ENCODE measurements at places on chromosomes 1 and 21. TPM values are rescaled to one million over a fixed set of nuclear protein-coding genes. Genes with fewer than 3 reads are reported as not detected.

Gene FOXO6
- total RNA-seq: 0.80 TPM

Gene VPS45
- 48.5 TPM for total RNA-seq

Gene UBXN10
- 0.11 TPM for total RNA-seq

GRCh38 chr1:10431070-10431730, 967 bp downstream of the CENPS start:
- peak; percentile 35 for DNase-seq

DNA sequence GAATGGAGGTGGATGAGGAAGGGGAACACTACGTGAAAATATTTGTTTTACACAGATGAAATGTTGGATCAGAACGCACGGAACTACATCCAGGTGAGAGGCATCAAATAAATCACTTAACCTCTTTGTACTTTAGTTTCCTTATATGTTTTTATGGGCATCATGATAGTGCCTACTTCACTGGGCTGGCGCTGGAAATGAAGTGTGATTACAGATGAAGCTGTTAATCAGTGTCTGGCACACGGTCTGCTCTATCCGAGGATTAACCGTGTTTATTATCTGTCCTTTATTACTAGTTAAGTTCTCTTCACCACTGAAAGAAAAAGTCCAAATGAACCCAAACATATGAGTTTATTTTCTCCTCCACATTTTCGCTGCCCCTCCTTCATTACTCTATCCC, 96.0 kb upstream of the TRABD2B start:
- no peak for DNase-seq

GRCh38 chr21:45265721-45266517, 21.8 kb downstream of the POFUT2 start:
- DNase-seq: peak; percentile 3

DNA sequence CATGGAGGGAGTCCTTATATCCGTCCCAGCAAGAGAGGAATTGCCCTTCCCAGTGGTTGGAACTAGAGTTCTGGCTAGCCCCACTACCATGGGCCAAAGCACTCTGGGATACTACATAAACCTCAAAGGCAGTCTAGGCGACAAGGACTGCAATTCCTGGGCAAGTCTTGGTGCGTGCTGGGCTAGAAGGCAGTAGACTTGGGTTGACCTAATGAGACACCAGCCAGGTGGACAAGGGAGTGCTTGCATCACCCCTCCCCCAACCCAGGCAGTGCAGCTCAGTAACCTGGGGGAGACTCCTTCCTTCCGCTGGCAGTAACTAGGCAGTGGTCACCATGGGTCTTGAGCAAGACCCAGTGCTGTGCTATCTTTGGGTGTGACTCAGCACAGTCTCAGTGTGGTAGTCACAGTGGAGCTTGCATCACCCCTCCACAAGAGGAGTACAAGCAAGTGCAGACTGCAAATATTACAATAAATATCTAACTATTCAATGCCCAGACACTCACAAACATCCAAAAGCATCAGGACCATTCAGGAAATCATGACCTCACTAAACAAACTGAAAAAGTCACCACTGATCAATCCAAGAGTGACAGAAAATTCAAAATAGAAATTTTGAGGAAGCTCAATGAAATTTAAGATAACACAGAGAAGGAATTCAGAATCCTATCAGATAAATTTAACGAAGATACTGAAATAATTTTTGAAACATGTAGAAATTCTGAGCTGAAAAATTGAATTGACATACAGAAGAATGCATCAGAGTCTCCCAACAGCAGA, 84.7 kb upstream of the LYPLAL1 start:
- DNase-seq: peak; percentile 90

Gene LMOD1
- not detected for total RNA-seq

Gene CELA3B
- not detected for total RNA-seq

Gene ADAMTS4
- 0.91 TPM for total RNA-seq

GRCh38 chr1:113253187-113253586, 137.1 kb upstream of the MAGI3 start:
- no peak for DNase-seq

GRCh38 chr1:75400716-75401115, 210.2 kb downstream of the SLC44A5 start:
- no peak for DNase-seq

GRCh38 chr21:34869545-34869944, 179.6 kb downstream of the RUNX1 start:
- DNase-seq: no peak

GRCh38 chr1:119327094-119327449, 41.5 kb upstream of the HAO2 start:
- DNase-seq: no peak

Gene FALEC
- not detected for total RNA-seq

DNA sequence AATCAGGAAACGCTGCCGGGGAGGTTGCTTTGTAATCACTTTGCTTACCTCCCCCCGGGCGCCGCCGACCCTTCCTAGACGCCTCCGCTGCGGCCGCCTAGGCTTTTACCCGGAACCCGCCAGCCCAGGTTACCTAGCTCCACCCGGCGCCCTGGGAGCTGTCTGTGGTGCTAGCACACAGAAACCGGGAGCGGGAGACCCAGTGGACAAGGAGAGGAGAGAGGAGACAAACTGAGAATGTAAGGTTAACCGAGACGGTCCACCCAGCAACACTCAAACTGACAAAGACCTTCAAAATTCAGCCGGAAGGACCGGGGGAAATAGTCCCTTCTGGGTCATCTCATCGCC, 9.8 kb downstream of the BARHL2 start:
- DNase-seq: peak; percentile 82

Gene HMCN1
- total RNA-seq: 5.5 TPM

Gene SLC16A4
- total RNA-seq: 3.9 TPM

Gene KRTAP19-1
- not detected for total RNA-seq

- DNase-seq: no peak
Observed at GRCh38 chr1:50272912-50273311, 150.3 kb downstream of the DMRTA2 start.

DNA sequence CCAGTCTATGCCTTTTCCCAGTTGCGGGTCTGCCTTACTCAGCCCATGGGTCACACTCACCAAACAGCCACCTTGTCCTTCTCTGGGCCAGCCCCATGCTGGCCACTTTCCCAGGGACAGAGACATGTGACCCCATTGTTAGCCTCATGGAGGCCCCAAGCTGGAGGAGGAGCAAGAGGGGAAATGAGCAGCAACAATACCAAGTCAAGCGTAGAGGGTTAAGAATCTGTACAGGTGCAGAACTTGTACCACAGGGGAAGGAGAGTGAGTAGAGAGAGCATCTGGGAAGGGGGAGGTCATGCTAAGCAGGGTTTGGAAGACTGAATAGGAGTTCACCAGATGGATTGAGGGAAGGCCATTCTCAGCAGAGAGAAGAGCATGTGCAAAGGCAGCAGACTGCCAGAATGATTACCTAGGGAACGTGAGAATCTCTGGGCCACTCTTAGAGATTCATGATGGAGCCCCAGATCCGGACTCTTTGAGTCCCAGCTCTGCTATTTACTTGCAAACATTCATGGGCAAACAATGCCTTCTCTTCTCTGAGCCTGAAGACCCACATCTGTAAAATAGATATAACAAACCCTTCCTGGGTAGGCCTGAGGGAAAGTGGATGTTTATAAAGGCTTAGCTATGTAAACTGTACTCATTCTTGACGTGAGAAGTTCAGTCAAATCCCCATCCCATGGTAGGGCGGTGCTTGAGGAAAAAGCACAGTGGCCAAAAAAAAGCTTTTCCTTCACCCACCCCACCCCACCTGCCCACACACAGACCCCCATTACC, 2.8 kb upstream of the SLC2A1 start:
- DNase-seq: no peak

Gene OR2W3
- 6.7 TPM for total RNA-seq

DNA sequence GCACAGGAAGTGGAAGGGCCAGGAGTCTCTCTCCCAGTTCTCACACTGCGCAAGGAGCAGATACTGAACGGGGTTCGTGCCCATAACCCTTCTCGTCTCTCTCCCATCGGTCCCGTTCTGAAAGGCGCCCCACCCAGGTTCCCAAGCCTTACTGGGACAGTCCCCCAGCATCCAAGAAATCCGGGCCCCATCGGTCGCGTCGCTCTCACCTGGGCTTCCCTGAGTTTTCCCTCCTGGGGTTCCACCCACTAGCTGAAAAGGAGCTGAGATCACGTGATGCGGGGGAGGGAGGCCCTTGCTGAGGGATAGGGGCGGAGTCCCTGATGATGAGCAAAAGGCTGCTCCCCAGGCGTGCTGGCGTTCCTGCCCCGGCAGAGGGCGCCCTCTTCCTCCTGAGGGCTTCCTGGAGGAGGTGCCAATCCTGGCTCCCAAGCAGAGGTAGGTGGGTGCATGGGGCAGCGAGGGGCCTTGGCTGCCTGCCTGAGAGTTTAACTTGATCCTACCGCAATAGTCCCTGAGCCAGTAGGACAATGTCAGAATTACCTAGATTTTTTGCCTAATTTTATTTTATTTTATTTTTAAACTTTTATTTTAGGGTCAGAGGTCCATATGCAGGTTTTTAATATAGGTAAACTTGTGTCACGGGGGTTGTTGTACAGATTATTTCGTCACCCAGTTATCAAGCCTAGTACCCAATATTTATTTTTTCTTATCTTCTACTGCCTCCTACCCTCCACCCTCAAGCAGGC, at the start of gene SPOCD1:
TSS of gene SPOCD1 (minus strand) at position 271 of the 749 bp plus-strand sequence. CDS start 689 bp downstream, outside the sequence.
- DNase-seq: peak; percentile 84

GRCh38 chr1:75130865-75131564, 3.2 kb upstream of the LHX8 start:
- DNase-seq: no peak

GRCh38 chr1:103489935-103490334, 35.6 kb upstream of the RNPC3 start:
- no peak for DNase-seq

Gene RNU5D-1
- not detected for total RNA-seq

Gene ITGB3BP
- total RNA-seq: 53.9 TPM

- DNase-seq: no peak
Observed at GRCh38 chr1:231465051-231465450, 43.0 kb upstream of the EGLN1 start.

DNA sequence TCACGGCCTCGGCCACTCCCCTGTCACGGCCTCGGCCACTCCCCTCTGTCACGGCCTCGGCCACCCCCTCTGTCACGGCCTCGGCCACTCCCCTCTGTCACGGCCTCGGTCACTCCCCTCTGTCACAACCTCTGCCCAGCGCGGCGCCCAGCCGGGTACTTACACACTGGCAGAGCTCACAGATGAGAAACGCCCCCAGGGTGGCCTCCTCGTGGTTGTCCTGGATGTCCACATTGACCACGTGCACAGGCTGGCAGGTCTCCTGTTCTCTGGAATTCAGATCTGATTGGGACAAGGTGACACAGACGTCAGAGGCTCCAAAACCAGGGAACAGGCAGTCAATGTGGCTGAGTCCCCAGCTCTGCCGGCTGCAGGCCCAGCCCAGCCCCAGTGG, 3.3 kb upstream of the TMEM240 start:
- no peak for DNase-seq

- no peak for DNase-seq
Observed at GRCh38 chr1:5911157-5911556, 81.1 kb downstream of the NPHP4 start.

Gene LCE1E
- not detected for total RNA-seq

Gene PRRX1
- 2.7 TPM for total RNA-seq

GRCh38 chr1:24547195-24547594, 8.7 kb upstream of the NCMAP start:
- DNase-seq: no peak

DNA sequence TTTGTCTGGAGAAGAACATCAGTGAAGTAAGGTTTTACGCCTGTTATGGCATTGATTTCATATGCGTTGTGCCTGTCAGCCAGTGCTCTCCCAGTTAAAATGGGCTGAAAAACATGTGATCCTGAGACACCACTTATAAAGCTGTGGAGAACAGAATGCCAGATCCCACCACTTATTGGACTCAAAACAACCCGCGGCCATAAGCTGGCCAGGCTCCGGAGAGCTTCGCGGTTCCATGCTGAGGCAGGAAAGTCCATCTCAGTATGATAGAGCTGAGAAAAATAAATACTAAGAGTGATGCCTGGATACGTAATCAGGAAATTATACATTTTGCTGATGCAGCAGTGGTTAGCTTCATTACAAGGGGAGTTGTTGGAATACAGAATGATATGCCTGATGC, 5.1 kb downstream of the APOBEC4 start:
- no peak for DNase-seq

DNA sequence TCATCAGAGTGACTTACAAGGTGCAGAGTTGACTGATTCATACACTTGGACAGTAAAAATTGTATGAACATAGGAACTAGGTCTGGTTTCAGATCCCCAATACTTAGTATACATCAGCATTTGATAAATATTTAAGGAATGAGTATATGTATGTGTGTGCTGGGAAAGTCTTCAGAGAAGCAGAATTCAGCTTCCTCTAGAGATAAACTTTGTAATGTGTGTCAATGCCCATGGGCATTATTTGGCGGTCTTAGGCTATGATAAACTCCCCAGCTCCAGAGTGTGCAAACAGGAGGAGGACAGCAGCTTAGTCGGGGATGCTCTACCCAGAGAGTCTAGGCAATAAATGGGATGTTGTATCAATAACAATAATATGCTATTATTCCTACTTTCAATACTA, 2.9 kb upstream of the CAMK1G start:
- DNase-seq: no peak

Gene KRTAP22-1
- not detected for total RNA-seq

Gene OR2T2
- total RNA-seq: not detected

Gene MEGF6
- 5.1 TPM for total RNA-seq

Gene FCRL1
- total RNA-seq: not detected

DNA sequence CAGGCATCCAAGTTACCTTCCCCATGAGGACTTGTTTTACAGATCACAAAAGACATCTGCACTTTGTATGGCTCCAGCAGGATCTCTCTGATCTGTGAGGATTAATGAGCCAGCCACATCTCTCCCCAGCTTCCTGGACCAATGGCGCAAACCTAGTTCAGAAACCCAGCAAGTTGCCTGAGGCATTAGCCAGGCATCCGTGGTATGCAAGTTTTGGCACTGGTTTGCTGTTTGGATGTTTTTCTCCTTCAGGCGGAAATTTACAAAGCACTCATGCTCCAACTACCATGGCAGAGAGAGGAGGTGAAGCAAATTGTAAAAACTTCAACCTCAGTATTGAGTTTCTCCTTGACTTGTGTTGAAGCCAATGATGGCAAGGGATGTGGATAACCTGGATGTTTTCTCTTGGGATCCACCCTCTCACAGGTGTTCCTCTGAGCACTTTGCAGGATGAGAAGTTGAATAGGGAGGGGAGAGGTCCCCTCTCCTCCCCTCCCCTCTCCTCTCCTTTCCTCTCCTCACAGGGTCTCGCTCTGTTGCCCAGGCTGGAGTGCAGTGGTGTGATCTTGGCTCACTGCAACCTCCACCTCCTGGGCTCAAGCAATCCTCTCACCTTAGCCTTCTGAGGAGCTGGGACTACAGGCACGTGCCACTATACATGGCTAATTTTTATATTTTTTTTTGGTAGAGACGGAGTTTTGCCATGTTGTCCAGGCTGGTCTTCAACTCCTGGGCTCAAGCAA, 25.6 kb upstream of the ENO1 start:
- DNase-seq: peak; percentile 95

- no peak for DNase-seq
Observed at GRCh38 chr1:65421351-65422025, 1.0 kb downstream of the LEPR start.

Gene CELA2B
- not detected for total RNA-seq

- DNase-seq: no peak
Observed at GRCh38 chr1:236416165-236416564, 22.1 kb downstream of the EDARADD start.

GRCh38 chr1:184747089-184747955, 7.3 kb downstream of the EDEM3 start:
- DNase-seq: no peak

GRCh38 chr1:115300087-115300876, 37.8 kb downstream of the NGF start:
- peak; percentile 74 for DNase-seq

Gene PHF13
- total RNA-seq: 13.6 TPM

Measured in Daoy (cell line).